Endothelial cell (in vitro differentiated cells): ENCODE measurements at places on chromosomes 1 and 21. TPM values are rescaled to one million over a fixed set of nuclear protein-coding genes. Genes with fewer than 3 reads are reported as not detected.

DNA sequence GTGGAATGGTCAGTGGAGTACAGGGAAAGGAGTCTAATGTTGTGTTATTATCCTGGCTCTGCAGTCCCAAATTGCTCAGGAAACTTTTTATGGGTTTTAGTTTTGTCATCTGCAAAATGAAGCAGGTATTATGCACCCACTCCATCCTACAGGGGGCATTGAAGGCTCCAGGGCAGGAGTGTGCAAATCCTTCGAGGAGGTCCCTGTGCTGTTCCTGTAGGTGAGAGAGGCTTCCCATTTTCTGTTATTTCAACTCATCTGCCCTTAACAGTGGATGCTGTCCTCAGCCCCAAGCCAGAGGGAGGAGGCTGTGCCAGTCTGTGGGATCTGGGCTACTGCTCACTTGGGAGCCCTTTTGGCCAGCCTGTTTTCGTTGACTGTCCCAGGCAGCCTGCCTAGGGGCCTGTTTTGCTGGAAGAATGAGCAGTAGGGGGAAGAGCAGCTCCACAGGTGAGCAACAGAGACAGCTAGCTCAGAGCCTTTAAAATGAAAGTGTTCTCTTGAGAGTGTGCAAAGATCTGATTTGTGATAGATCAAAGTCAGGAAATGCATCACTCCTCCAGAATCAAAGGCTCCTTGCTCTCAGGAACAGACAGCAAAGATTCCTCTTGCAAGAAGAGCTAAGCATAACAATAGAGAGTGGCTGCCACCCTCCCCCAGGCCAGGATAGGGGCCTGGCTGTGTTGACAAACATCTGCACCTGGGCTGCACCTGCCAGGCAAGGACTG lies 317.6 kb upstream of the PROX1 start:
- no peak overlapping the region for H3K27ac ChIP-seq
- no peak for DNase-seq
- peaks cover 5% of the 10 kb centered on the region for H3K4me1 ChIP-seq

- H3K27ac ChIP-seq: no peak overlapping the region
- no peak for DNase-seq
- peaks cover 12% of the 10 kb centered on the region for H3K4me1 ChIP-seq
- H3K27me3 ChIP-seq: no peaks in the 10 kb centered on the region
- no peak overlapping the region for H3K4me3 ChIP-seq
Measured at GRCh38 chr1:219155135-219155534, 18.5 kb upstream of the LYPLAL1 start.

- H3K27ac ChIP-seq: no peak overlapping the region
- DNase-seq: no peak
- H3K36me3 ChIP-seq: peaks cover 17% of the 10 kb centered on the region
- peaks cover 32% of the 10 kb centered on the region for H3K4me1 ChIP-seq
- no peak overlapping the region for H3K4me3 ChIP-seq
- peaks cover 1% of the 10 kb centered on the region for H3K27me3 ChIP-seq
Measured at GRCh38 chr1:107689159-107689558, 275.8 kb downstream of the VAV3 start.

GRCh38 chr1:56355918-56356317 lies 223.4 kb downstream of the PLPP3 start:
- peaks cover 4% of the 10 kb centered on the region for H3K4me1 ChIP-seq
- no peak overlapping the region for H3K4me3 ChIP-seq
- DNase-seq: no peak
- no peak overlapping the region for H3K27ac ChIP-seq

DNA sequence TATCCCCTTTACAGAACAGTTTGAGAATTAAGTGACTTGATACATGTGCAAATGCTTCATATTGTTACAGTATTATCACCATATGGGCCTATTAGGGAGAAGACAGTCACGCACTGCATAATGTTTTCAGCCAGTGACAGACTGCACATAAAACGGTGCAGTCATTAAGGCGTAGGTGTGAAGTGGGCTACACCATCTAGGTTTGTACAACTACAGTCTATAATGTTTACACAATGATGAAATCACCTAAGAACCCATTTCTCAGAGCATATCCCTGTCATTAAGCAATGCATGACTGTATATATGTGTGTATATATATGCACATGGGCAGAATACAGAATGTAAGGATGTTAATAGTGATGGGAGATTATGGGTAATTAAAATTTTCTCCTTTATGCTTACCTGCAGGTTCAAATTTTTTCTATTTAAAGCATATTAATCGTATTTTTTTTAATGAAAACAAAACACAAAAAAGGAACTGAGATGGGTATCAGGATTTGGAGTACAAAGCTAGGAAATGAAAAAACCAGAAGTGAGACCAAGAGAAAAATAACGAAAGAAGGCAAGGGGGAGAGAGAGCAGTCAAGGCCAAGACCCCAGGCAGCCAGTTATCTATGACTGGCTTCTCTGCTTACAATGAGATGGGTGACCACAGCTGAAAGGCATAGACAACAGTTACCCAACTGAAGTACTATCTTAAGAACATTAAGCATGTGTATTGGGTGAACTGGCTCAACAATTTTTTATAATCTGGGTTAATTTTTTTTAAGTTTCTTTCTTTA lies 122.9 kb upstream of the DAB1 start:
- peaks cover 8% of the 10 kb centered on the region for H3K4me1 ChIP-seq
- DNase-seq: no peak
- H3K4me3 ChIP-seq: no peak overlapping the region
- H3K36me3 ChIP-seq: no peaks in the 10 kb centered on the region

DNA sequence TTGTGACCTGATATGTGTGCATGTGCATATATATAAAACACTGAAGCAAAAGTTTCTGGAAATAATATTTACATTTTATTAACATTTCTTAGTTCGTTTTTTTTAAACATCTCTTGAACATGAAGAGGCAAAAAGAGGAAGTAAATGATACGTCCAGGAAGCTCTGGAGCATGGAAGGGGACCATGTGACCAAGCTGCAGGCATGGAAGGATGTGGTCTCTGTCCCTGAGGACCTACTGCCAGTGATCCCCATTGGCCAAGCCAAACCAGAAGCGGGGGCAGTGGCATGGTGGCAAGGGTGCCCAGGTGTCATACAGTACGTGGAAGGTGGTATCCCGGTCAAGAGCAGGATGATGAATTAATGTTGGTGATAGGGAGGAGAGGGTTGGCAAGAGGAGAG lies 268.3 kb upstream of the PROX1 start:
- no peak overlapping the region for H3K4me3 ChIP-seq
- H3K4me1 ChIP-seq: peaks cover 7% of the 10 kb centered on the region
- H3K27ac ChIP-seq: no peak overlapping the region
- no peaks in the 10 kb centered on the region for H3K36me3 ChIP-seq
- no peak for DNase-seq
- H3K27me3 ChIP-seq: no peaks in the 10 kb centered on the region

DNA sequence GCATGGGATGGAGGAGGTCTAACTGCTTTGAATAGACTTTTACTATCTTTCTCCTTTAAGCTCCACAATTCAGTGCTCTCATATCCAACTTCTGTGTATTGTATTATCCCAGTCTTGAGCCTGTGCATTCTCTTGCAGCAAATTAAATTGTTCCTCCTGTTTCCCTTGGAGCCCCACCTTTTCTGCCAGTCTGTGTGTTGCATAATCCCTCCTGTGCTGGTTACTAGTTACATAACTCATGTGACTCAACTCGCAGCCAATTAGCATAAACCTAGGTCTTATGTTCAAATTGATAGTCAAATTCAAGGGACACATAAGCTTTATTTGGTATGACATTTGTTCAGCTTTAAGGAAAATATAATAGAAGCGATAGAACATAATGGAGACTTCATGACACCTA lies 1863.5 kb downstream of the MRPL39 start:
- no peak overlapping the region for H3K4me3 ChIP-seq
- peaks cover 2% of the 10 kb centered on the region for H3K4me1 ChIP-seq
- no peak overlapping the region for H3K27ac ChIP-seq
- H3K36me3 ChIP-seq: peaks cover 5% of the 10 kb centered on the region

- peak overlapping the region; percentile 93 for H3K27ac ChIP-seq
- peaks cover 17% of the 10 kb centered on the region for H3K4me1 ChIP-seq
- peak; percentile 60 for DNase-seq
- peaks cover 20% of the 10 kb centered on the region for H3K36me3 ChIP-seq
Measured at GRCh38 chr21:42974832-42975820, 764 bp downstream of the PKNOX1 start.

DNA sequence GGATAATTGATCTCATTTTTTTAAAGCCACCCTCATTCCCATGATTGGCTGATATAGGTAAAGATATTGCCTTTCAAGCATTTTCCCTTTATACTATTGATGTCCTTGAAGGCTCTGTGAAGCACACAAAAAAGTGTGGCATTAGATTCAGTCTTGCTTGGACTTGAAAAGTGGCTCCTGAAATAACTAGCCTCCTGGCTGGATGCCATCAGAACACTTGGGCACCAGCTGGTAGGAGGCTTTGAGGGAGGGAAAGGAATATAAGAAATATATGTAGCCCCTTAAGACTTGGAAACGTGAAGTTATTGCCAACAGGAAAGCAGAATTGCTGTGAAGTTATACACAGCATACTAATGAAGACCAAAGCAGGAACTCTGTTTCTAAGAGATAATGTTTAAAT lies 14.1 kb downstream of the MTR start:
- H3K4me3 ChIP-seq: no peak overlapping the region
- no peak for DNase-seq
- no peak overlapping the region for H3K27ac ChIP-seq
- peaks cover 2% of the 10 kb centered on the region for H3K36me3 ChIP-seq

GRCh38 chr21:31524140-31524539 lies 135.4 kb upstream of the SOD1 start:
- H3K27ac ChIP-seq: no peak overlapping the region
- H3K4me3 ChIP-seq: peak overlapping the region; percentile 4
- peaks cover 7% of the 10 kb centered on the region for H3K27me3 ChIP-seq

- no peak overlapping the region for H3K27ac ChIP-seq
- peaks cover 11% of the 10 kb centered on the region for H3K4me1 ChIP-seq
- H3K4me3 ChIP-seq: no peak overlapping the region
- H3K27me3 ChIP-seq: peaks cover 8% of the 10 kb centered on the region
- H3K36me3 ChIP-seq: peaks cover 5% of the 10 kb centered on the region
- no peak for DNase-seq
Measured at GRCh38 chr1:12549460-12550349, 68.3 kb downstream of the DHRS3 start.

- H3K4me3 ChIP-seq: no peak overlapping the region
- no peak overlapping the region for H3K27ac ChIP-seq
- H3K27me3 ChIP-seq: no peaks in the 10 kb centered on the region
Measured at GRCh38 chr1:33854091-33854490, 9.8 kb upstream of the HMGB4 start.

DNA sequence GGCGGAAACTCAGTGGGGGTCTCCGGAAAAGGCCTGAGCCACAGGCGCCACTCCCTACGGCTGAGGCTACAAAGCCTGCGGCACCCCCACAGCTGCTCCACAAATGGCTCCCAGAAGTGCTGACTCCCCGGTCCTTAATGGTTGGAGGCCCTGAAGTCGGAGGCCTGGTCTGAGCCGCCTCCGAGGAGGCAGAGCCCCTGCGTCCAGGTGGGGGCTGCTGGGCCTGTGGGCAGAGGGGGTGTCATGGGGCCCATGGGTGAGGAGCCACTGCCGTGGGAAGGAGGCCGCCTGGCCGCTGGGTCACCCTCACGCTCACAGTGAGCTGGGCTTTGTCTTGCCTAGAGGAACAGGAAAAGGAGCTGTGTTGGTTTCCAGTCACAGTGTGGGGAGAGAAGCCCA lies 12.4 kb upstream of the COL18A1 start:
- no peak overlapping the region for H3K27ac ChIP-seq
- H3K27me3 ChIP-seq: peaks cover 6% of the 10 kb centered on the region
- H3K4me1 ChIP-seq: peaks cover 4% of the 10 kb centered on the region
- no peak overlapping the region for H3K4me3 ChIP-seq
- no peak for DNase-seq
- H3K36me3 ChIP-seq: no peaks in the 10 kb centered on the region

DNA sequence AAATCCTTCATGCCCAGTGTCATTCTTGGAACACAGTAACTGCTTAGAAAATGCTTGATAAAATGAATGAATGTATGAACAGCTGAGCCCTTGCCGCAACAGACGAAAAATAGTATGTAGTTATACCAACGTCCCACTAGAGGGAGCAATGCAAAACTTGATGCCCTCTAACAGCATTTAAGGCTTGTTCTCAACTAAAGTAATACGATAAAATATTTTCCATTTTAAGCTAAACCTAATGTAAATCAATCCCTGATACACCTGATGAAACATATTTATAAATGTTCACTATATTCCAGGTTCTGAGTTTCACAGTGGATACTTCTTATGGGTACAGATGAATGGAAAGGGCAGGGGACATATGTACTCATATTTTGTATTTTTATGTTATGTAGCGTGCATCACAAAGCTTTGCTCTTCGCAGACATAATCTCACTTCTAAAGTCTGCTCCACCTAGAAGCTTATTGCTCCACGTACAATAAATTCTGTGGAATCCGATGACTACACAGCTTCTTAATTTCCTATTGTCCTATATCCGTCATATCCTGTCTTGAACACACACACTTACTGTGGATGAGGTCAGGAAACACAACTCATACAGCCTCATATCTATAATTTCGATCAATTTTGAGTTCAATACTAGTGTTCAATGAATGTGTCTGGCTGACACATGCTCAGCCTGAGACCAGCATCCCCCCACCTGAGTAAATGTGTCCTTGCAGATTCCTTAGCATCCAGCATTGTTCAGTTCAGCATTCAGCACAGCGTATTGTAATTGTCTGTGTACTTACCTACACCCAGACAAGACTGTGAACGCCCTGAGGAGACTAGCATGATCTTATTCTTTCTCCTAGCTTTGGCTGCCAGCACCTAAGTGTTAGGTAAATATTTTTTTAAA lies 4.4 kb upstream of the UTP25 start:
- H3K27me3 ChIP-seq: no peaks in the 10 kb centered on the region
- no peak overlapping the region for H3K27ac ChIP-seq
- DNase-seq: no peak
- H3K4me1 ChIP-seq: peaks cover 12% of the 10 kb centered on the region
- H3K4me3 ChIP-seq: no peak overlapping the region

DNA sequence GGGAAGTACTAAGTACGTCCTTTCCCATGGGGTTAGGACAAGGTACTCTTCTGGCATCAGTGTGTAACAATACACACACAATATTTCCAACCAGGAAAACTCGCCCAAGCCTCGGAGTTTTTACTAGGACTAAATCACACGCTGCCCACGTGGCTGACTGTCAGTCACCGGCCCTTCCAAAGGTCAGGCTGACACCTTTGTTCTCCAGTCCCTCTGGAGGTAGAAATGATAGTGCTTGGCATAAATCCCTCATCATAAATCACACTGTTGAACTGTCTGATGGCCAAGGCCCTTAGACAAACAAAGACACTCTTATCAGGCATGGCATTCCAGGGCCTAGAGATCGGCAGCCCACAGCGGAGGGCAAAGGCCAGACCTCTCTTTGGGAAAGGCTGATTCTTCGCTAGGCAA lies 16.9 kb upstream of the SLAMF9 start:
- peaks cover 4% of the 10 kb centered on the region for H3K27me3 ChIP-seq
- no peak for DNase-seq
- H3K36me3 ChIP-seq: no peaks in the 10 kb centered on the region
- no peak overlapping the region for H3K4me3 ChIP-seq
- H3K27ac ChIP-seq: peak overlapping the region; percentile 46
- peaks cover 4% of the 10 kb centered on the region for H3K4me1 ChIP-seq

The CLCA4 gene
- not detected for total RNA-seq

The CYP4B1 gene
- not detected for total RNA-seq

The OR10K2 gene
- total RNA-seq: not detected

The OSCP1 gene
- 5.1 TPM for total RNA-seq

The ASPM gene
- total RNA-seq: 9.4 TPM

The GPR37L1 gene
- not detected for total RNA-seq

The COL6A1 gene
- total RNA-seq: 65.5 TPM

The E2F2 gene
- 0.69 TPM for total RNA-seq

The PRAMEF17 gene
- total RNA-seq: not detected
